Activated naive CD8-positive, alpha-beta T cell treated with anti-CD3 and anti-CD28 coated beads for 36 hours (primary cell): ENCODE measurements at places on chromosomes 7 and 10. TPM values are rescaled to one million over a fixed set of nuclear protein-coding genes. Genes with fewer than 3 reads are reported as not detected.

The TYSND1 gene
- total RNA-seq, result 15.9 TPM

The ZNF727 gene
- total RNA-seq, result 0.89 TPM

The OR13A1 gene
- not detected for total RNA-seq

The CCDC71L gene
- 16.4 TPM for total RNA-seq

The ANKRD7 gene
- total RNA-seq, result 1.6 TPM

The AKR1C2 gene
- not detected for total RNA-seq

The FAM24B gene
- 12.8 TPM for total RNA-seq

The GNGT1 gene
- not detected for total RNA-seq
